Activated gamma-delta T cell treated with Interleukin-2 at 50 U/mL for 16 hours (primary cell): ENCODE measurements at places on chromosomes 13 and 19.

DNA sequence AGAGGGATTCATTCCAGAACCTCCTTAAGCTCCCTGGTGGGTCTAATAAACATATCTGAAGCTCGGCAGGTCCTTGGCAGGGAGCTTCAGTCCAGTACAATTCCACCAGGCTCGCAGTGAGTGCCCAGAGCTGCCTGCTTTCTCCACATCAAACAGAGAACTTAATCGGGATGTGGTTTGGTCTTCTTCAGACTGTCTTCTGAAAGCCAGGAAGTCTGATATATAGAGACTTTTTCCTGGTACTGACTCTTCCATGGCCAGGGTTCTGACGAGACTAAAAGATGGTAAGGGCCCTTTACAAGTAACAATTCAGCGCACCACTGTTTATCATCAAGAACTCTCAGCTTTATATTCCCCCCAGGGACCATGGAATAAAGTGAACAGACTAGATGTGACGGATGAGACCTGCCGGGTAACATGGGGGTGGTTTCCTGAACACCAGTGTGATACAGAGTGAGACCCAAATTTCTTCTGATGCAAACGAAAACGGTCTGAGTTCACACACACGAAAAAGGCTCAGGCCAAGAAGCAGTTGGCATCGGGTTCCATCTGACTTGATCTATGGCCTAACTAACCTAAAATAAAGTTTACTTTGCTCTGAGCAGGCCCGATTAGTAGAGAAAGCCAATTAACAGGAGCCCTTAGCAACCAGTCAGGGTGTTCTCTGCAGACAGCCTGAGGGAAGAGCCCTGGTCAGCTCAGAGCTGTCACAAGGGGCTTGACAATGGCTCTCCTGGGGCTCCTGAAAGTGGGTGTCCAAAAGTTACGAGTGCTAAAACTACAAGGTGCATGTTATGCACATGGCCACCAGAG lies 29.0 kb downstream of the RANBP3 start:
- no peak for DNase-seq

- no peak for DNase-seq
These were observed 140.4 kb downstream of the COL4A1 start for GRCh38 chr13:110166598-110166997.

DNA sequence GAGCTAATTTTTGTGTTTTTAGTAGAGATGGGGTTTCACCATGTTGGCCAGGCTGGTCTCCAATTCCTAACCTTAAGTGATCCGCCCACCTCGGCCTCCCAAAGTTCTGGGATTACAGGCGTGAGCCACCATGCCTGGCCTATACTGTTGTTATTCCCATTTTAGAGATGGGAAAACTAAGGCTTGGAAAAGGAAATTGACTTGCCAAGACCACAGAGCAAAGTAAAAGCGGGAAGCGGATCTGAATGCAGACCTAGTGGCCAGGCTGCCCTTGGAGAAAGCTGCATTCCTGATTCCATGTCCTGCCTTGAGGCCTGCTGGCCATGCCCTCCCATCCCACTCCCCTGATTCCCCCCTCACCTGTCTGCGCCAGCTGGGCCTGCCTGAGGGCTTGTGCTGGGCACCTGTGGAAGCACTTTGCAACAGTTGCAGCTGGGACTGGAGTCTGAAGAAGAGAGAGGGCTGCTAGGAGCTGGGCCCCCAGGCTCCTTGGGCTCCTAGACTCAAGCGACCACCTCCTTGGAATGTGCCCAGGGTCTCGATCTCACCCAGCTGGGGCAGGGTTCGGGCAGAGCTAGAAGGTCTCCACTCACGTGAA lies 5.7 kb downstream of the PALM3 start:
- no peak for DNase-seq

DNA sequence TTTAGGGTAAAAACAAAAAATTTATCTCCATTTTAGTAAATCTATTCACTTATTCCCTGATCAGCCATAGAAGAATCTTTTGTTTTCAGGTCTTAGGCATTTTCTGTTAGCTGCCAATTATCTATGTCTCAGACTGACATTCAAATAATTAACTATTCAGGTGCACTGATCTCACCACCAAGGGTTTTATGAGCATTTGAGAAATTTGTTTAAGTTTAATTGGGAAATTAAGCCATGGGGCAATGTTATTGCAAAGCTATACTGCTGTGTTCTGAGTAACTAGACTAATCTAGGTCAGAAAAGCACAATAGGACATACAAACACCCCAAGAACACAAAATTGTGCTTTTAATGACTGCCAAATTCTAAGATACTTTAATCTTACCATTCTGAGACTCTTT lies 210.7 kb upstream of the EDNRB start:
- DNase-seq, result no peak

- no peak for DNase-seq
These were observed 10.8 kb downstream of the F2RL3 start for GRCh38 chr19:16899566-16900075.
